ENCODE measurements at places on chromosomes 2 and 18.

GRCh38 chr2:147531269-147531668 lies 313.6 kb upstream of the ACVR2A start:
- DNase-seq, result no peak

DNA sequence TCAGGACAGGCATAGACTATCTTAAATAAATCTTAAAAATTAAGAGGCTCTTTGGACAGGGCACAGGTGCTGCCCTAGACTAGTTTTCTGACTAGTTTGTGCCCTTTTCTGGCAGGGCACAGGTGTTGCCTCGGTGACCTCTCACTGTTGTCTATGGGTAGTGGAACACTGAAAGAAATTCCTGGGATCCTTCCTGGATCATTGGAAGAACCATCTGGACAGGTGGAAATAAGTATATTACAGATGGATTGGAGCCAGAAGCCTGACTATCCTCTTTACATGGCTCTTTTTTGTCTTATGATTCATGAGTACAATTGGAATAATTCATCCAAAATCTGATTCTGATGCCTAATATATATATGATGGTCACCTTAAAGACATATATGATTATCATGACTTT lies 286.6 kb downstream of the RIT2 start:
- DNase-seq, result no peak

- DNase-seq, result no peak
Measured at GRCh38 chr2:55133467-55134315, 83.4 kb upstream of the RTN4 start.

DNA sequence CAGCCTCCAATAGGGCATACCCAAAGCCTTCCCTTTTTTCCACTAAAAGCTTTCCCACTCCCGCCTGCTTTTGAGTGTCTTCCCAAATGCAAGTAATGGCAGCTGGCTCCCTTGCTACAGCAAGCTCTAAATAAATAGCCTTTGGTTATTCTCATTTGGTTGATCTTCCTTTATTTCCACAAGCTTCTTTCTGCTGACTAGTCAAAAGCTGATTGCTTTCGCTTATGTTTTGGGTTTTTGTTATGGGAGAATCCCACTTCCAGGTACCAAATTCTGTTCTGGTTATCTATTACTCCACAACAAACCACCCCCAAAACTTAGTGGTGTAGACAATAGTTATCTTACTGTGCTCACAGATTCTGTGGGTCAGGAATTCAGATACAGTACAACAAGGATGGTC lies 22.3 kb downstream of the SP5 start:
- DNase-seq, result no peak

DNA sequence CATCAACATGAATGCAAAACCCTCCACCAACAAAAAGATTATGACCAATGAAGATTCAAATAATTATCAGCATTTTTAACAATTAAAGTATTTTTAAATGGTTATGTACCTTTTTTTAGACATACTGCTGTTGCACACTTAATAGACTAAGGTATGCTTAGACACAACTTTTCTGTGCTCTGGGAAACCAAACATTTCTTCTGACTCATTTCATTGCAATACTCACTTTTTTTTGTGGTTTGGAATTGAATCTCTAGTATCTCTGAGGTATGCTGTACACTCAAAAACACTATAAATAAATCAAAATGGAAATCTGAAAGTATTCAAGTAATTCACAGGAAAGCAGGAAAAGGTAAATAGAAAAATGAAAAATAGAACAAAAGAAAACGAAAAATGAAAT lies 247.9 kb upstream of the POU3F3 start:
- DNase-seq, result no peak

DNA sequence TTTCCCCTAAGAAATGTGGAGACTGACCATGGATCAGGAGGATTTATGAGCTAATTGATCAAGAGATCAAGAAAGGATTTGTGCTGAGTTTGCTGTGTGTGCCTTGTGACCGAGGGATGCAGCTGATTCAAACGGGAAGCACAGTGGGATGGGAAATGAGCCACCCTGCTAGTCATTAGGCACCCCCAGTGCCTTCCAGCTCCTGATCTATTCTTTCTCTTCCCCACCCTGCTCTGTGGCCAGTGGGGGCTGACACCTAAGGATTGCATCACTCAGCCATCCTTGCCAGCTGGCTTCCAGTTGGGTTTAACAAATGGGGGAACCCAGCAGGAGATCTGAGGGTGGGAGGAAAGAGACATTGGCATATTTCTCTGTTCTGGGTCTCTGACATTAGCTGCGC lies 132.2 kb upstream of the CXCR4 start:
- no peak for DNase-seq

DNA sequence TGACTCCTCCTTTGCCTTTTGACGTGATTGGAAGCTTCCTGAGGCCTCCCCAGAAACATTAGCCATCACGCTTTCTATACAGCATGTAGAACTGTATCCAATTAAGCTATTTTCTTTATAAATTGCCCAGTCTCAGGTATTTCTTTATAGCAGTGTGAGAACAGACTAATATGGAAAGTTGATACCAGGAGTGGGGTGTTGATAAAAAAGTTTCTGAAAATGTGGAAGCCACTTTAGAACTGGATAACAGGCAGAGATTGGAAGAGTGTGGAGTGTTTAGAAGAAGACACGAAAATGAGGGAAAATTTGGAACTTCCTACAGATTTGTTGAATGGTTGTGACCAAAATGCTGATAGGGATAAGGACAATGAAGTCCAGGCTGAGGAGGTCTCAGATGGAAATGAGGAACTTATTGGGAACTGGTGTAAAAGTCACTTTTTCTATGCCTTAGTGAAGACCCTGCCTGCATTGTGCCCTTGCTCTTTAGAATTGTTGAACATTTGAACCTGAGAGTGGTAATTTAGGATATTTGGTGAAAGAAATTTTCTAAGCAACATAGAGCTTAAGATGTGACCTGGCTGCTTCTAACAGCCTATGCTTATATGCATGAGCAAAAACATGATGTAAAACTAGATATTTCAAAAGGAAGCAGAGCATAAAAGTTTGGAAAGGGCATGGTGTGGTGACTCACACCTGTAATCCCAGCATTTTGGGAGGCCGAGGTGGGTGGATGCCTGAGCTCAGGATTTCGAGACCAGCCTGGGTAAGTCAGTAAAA lies 969.7 kb downstream of the DSC3 start:
- DNase-seq, result no peak

DNA sequence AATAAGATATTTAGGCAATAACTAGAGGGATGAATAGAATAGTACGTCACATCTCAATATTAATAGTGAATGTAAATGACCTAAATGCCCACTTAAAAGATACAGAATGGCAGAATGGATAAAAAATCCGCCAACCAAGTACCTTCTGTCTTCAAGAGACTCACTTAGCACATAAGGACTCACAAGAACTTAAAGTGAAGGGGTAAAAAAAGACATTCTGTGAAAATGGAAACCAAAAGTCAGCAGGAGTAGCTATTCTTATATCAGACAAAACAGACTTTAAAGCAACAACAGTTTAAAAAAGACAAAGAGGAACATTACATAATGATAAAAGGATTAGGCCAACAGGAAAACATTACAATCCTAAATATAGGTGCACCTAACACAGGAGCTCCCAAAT lies 56.7 kb upstream of the DSC1 start:
- no peak for DNase-seq

DNA sequence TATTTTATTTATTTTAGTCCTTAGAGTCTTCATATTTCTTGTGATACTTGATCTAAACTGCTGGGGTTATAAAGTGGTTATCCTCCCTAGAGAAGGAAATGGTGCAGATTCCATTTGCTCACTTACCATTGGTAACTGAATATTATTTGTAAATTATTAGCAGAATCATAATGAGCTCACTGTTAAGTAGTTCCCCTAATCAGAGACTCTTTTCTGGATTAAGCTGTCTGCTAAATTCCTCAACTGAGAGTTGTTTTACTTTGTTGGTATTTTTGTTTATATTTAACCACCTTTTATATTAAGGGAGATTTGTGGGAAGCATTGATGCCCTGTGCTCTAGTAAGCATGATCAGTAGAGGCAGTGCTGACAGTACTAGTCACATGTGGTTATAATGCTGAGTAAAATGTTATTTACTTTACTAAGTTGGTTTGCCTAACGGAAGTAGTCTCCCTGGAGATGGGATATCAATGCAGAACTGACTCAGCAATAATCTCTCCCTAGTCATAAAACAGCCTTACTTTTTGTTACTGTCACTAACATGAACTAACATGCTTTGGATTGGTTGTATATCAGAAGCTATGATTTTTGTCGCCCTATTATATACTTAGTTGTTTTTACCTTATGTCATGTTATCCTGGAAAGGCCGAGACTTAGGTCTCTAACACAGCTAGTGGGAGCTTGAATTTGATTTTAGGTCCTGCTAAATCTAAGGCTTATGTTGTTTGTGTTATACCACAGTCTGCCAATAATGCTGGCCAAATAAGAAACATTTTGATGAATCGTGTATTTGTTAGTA lies 166.7 kb downstream of the MCFD2 start:
- DNase-seq, result peak; percentile 59

DNA sequence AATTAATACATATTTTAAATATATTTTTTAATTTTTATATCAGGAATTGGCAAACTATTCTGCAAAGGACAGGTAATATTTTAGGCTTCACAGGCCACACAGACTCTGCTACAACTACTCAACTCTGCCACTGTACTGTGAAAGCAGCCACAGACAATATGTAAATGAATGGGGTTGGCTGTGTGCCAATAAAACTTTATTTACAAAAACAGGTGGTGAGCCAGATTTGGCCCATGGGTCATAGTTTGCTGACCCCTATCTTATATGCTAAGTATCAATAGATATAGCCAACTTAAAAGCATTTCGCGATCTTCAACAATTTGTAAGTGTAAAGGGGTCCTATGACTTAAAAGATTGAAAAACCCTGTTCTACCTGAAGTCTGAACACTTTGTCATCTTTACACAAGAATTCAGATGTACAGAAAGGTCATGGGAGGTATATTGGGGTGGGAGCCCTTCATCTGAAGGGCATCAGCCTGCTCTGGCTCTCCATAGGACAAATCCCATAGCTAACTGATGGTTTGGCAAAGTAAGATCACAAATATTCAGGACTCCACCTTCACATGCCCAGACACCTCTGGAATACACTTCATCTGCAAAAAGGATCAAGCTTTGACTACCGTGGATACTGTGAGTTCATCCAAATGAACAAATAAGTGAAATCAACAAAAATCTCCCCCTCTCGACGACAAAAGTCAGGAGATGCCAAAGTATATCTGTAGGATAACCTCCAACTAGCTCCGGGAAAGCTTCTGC lies 65.9 kb downstream of the C1D start:
- no peak for DNase-seq

Data from epithelial cell of prostate (primary cell).